ENCODE measurements at places on chromosomes 5 and 9.

- no peak for DNase-seq
Observed at GRCh38 chr5:54874337-54875021, 110.9 kb downstream of the ESM1 start.

GRCh38 chr5:44002381-44002901 lies 386.8 kb downstream of the FGF10 start:
- DNase-seq: no peak

DNA sequence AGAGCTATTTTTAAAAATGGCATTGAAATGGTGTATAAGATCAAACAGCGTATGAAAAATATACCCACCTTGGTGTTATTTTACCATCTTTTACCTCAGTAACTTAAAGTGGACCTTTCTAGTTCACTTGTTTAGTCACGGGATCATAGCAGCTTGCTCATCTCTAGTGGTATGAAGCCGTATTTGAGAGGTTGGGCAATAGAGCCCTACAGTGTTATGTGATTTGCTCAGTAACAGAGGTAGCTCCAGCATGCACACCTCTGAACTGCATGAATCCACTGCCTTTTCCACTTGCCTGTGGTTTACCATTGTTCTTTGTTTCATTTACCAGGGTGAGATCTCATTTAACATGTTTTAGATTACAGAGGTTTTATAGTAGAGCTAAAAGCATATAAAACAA lies 134.4 kb downstream of the ATG10 start:
- peak; percentile 15 for DNase-seq

DNA sequence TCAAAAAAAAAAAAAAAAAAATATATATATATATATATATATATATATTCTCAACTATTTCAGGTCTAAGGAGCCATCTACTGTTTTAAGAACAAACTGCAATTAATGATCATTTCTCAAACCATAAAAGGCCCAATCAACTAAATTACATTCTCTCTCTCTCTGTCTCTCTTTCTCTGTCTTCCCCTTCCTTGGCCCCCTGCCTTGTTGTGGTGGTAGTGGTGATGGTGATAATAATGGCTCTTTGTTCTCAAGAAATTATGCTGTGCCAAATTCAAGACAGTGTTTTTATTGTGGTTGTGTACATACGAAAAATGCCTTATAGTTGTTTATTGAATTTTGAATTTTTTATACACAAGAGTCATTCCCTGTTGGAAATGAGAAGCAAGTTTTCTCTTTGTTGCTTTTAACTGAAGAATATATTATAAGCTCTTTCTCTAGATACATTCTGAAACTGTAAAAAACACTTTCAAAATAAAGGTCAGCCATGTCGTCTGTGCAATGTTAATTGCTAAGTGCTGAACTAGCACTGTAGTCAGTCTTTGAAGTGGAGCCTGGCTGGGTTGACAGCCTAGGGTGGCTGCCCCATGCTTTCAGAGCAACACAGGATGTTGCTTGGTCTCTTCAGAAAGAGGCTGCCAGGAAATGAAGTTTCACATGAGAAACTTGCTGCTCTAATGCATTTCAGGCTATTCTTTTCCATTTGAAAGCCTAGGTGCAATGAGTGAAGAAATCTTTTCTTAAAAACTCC lies 96.0 kb downstream of the HINT1 start:
- DNase-seq: no peak

DNA sequence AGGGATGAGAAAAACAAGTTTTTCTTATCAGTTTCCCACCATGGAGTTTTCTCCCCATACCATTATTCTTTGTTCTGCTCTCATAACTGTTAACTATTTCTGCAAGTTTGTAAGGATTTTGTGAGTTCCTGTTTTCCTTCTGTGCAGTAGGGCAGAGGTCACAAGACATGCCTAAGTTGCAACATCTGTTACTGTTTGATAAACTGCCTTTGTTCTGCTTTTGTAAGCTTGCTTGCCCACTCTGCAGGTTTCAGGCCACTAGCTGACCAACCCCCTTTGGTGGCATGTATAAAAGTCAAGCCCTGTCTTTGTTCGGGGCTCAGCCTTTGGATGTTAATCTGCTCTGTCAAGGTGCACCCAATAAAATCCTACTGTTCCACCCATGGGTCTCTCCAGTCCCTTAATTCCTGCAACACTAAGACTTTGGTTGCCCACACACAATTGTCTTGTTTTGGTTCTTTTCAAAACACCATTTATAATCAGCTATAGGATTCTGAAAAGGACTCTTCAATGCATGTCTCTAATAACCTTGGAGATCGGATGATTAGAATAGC lies 545.4 kb downstream of the CDH9 start:
- no peak for DNase-seq

GRCh38 chr9:10674586-10674985 lies 61.8 kb upstream of the PTPRD start:
- DNase-seq: no peak

GRCh38 chr9:79817438-79818004 lies 245.8 kb downstream of the TLE4 start:
- DNase-seq: no peak

- no peak for DNase-seq
Observed at GRCh38 chr9:117465706-117466105, 50.8 kb upstream of the ASTN2 start.

GRCh38 chr5:87300744-87301143 lies 33.1 kb downstream of the RASA1 start:
- DNase-seq: peak; percentile 79

GRCh38 chr9:134065612-134066419 lies 2.0 kb downstream of the BRD3 start:
- DNase-seq: peak; percentile 35

- no peak for DNase-seq
Observed at GRCh38 chr5:5101676-5102075, 38.5 kb upstream of the ADAMTS16 start.

GRCh38 chr5:118371973-118372831 lies 616.1 kb downstream of the DTWD2 start:
- DNase-seq: no peak

GRCh38 chr9:1231998-1232919 lies 182.1 kb downstream of the DMRT2 start:
- peak; percentile 67 for DNase-seq

- DNase-seq: no peak
Observed at GRCh38 chr5:172144291-172144815, 43.7 kb downstream of the STK10 start.

GRCh38 chr5:151078490-151079262 lies 2.2 kb downstream of the TNIP1 start:
- DNase-seq: no peak

- no peak for DNase-seq
Observed at GRCh38 chr9:16358751-16359150, 511.7 kb downstream of the BNC2 start.
